Activated CD8-positive, alpha-beta memory T cell treated with anti-CD3 and anti-CD28 coated beads for 24 hours (primary cell): ENCODE measurements at places on chromosomes 1 and 21.

DNA sequence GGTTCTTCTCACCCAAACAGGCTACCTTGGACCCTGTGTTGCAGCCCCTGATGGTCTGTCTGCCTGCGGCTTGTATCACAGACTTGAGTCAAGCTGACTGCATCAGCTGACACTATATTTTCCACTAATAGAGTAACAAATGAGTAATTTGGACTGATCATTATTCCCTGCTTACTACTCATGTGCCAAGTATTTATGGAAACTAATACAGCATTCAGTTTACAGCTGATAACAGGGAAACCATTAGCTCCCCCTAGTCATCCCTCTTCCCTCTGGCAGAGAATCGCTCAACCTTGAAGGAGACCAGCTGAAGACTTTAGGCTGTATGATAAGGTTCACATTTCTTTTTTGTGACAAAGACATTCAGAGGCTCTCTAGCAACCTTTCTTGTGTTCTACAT is 116.6 kb upstream of the SYT6 start:
- no peak for DNase-seq

DNA sequence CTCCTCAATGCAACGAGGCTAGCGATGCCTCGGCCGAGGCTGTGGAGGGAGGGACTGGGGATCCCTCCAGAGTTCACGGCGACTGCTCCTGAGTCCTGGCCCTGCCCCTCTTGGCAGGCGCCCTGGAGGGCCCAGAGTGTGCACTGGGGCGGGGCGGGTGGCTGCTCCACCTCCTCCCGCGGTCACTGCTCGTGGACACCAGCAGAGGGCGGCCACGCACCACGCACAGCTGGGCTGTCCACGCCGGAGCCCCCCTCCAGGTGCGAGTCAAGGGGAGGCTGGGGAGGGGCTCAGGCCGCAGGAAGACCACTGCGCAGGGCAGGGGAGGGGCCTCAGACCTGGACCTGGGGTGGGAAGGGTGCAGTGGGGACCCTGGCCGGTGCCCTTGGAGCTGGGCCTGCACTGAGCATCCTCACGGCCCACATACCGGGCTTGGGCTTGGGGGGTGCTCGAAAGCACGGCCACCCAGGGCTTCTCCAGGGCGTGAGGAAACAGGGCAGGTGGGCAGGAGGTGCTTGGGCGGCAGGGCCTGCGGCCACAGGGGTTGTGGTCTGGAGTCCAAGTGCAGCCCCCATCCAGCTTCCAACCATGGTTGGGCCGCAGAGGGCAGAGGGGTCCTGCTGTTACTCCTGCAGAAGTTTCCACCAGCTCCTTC is 20.6 kb upstream of the TTC34 start:
- peak; percentile 73 for DNase-seq

GRCh38 chr1:31661856-31662255 is 17.2 kb upstream of the PEF1 start:
- no peak for DNase-seq

DNA sequence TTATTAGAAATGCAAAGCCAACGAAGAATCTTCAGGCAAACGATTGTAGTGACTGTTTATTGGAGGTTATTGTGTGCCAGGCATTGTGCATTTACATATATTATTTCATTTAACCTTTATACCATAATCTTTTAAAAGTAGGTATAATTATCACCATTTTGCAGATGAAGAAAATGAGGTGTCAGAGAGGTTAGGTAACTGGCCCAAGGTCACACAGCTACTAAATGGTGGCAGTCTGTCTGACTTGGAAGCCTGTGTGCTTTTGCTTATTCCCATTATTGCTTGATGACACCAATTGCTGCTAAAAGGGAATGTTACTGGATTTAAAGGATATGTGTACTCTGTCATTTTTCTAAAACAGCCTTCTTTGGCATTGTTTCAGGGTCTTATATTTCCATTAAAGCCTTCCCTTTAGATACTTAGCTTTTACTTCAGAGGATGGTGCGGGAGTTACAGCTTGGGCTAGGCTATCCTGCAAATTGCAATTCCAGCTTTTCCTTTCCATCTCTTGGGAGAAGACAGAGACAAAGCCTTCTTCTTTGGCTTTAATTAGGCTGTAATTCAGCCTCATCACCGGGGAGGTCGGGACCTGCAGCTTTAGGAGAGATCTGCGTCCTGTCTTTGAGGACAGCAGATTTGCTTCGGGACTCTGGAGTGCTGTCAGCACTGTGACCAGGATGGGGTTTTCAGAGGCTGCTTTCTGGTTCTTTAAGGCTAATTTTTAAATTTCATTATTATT is 37.4 kb upstream of the ERRFI1 start:
- DNase-seq = no peak

GRCh38 chr1:10401281-10401680 is 2.4 kb downstream of the PGD start:
- DNase-seq = no peak

GRCh38 chr1:147591993-147592392 is 50.7 kb downstream of the BCL9 start:
- DNase-seq = no peak

GRCh38 chr1:7093297-7093696 is 308.0 kb downstream of the CAMTA1 start:
- DNase-seq = no peak

DNA sequence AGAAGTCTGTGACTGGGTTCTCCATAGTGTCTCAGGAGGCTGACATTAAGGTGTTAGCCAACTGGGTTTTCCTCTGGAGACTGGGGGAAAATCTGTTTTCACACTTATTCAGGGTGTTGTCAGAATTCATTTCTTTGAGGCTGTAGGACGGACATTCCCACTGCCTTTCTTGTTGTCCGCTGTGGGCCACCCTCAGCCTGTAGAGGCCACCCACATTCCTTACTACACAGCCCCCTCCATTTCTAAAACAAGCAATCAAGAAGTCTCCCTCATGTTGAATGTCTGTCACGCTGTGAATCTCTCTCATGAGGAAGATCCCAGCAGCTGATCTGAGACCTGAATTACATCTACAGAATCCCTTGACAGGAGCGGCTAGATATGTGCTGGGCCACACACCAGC is 295.5 kb upstream of the RUNX1 start:
- DNase-seq = no peak

DNA sequence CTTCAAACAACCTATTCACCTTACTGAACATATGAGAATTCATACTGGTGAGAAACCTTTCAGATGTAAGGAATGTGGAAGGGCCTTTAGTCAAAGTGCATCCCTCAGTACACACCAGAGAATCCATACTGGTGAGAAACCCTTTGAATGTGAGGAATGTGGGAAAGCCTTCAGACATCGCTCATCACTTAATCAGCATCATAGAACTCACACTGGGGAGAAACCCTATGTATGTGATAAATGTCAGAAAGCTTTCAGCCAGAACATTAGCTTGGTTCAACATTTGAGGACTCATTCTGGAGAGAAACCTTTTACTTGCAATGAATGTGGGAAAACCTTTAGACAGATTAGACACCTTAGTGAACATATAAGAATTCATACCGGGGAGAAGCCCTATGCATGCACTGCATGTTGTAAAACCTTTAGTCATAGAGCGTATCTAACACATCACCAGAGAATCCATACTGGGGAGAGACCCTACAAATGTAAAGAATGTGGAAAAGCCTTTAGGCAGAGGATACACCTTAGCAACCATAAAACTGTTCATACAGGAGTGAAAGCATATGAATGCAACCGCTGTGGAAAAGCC is 13.2 kb upstream of the EXO5 start:
- no peak for DNase-seq

- no peak for DNase-seq
Measured at GRCh38 chr1:34500451-34500850, 254.4 kb upstream of the GJB5 start.

- peak; percentile 30 for DNase-seq
Measured at GRCh38 chr1:203126866-203127665, 460 bp upstream of the ADORA1 start.

- DNase-seq = no peak
Measured at GRCh38 chr21:45330075-45330781, 42.5 kb upstream of the POFUT2 start.

- no peak for DNase-seq
Measured at GRCh38 chr1:183235503-183235902, 49.4 kb downstream of the LAMC2 start.

GRCh38 chr1:177865807-177866206 is 104.1 kb downstream of the SEC16B start:
- DNase-seq = no peak

DNA sequence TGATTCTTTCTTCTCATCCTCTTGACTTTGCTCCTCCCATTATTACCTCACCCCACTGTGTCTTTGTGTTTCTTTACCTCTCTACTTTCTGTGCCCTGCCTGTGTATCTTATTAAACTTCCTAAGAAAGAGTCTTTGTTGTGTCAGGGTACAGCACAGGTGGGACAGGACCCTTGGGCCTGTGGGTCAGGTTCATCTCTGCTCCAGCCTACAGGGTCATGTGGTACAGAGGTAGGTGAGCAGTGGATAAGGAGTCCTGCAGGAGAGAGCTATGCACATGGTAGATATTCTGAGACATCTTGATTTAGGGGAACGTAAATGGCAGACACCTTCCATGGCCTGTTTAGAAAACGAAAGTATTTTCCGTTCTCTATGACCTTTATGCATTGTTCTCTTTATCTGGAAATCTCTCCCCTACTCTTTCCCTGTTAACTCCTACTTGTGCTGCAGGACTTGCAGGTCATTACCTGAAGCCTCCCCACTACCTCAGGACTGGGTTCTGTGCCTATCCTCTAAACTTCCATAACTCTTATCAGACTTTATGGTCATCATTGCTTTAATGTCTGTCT is 9.9 kb downstream of the GIPC2 start:
- no peak for DNase-seq

GRCh38 chr1:155889566-155889965 is 21.6 kb downstream of the RIT1 start:
- no peak for DNase-seq

DNA sequence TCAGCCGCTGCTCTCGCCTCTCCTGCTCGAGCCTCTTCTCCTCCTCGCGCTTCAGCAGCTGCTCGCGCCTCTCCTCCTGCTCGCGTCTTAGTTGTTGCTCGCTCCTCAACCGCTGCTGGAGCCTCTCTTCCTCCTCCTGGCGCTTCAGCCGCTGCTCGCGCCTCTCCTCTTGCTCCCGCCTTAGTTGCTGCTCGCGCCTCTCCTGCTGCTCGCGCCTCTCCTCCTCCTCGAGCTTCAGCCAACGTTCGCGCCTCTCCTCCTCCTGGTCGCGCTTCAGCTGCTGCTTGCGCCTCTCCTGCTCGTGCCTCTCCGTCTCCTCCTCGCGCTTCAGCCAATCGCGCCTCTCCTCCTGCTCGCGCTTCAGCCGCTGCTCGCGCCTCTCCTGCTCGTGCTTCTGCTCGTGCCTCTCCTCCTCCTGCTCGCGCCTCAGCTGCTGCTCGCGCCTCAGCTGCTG is 3.7 kb downstream of the TCHH start:
- DNase-seq = peak; percentile 71

- no peak for DNase-seq
Measured at GRCh38 chr1:232108598-232108997, 482.0 kb downstream of the DISC1 start.

DNA sequence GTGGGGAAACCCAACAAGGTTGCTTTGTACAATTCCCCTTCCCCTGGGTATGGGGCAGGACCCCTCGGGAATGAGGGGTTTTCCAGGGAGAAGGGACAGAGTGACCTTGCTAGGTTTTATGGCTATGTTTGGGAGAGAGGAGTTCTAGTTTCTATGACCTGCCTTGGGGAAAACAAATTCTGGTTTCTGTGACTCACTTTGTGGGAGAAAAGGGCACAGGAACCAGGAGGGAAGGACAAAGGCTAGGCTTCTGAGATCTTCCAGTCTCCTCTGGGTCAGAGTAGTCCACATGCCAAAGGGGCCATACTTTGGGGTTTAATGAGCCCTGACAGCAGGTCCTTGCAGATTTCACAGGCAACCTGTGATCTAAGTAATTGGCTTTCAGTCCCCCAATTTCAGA is 5.5 kb upstream of the PTGER3 start:
- no peak for DNase-seq

GRCh38 chr1:36320291-36320761 is 3.1 kb downstream of the EVA1B start:
- DNase-seq = no peak

DNA sequence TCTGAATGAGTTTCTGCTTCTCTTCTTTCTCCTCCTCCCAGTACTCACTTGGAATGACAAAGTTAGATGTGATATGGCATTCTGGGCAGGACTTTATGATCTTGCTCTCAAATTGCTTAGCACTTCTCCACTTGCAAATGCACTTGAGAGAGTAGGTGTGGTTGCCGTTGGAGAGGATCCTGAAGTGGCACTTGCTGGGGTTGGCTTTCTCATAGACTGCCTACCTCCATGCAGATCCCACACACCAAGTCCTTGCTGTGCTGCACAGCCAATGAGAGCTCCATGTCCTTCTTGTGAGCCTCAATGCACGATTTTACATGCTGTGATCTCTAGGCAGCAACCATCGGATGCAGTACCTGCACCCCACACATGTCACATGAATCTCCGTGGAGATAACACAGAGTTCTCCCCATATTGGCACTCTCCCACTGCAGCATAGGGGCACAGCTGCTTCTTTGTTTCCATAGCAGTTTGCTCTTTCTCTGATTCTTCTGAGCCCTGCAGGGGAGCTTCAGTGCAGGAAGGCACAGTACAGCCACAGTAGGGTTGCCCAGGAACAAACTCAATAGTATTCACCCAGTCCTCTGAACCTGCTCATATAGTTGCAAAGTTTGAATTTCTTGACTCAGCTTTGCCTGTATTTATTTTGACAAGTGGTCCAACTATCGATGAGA is 45.2 kb downstream of the ZNF691 start:
- DNase-seq = no peak

DNA sequence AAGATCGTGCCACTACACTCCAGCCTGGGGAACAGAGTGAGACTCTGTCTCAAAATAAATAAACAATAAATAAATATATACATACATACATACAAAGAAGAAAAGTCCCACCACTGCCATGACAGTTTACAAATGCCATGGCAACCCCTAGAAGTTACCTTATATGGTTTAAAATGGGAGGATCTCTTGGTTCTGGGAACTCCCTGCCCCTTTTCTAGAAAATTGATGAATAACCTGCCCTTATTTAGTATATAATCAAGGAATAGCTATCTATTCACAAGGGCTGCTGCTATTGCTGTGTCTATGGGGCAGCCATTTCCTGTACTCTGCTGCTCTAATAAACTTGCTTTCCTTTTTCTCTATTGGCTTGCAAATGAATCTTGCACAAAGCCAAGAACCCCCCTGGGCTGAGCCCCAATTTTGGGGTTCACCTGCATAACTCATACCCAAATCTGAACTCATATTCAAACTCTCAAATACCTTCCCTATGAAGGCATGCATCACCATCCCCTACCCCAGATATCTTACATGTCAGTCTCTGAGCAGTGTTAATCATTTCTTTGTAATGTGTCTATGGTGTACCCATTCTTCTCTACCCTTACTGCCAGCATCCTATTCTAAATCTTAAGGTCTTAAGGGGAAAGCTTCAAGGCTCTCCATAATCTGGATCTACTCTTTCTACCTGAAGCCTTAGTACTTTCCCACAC is 9.0 kb downstream of the GON4L start:
- no peak for DNase-seq

GRCh38 chr1:234958706-234959657 is 169.7 kb downstream of the TOMM20 start:
- peak; percentile 57 for DNase-seq

GRCh38 chr1:7252411-7253117 is 467.3 kb downstream of the CAMTA1 start:
- no peak for DNase-seq
